ENCODE measurements at places on chromosomes 2 and 18.

GRCh38 chr2:16406496-16407289, 258.9 kb downstream of the CYRIA start:
- no peak for DNase-seq

GRCh38 chr2:235733761-235734160, 239.9 kb downstream of the AGAP1 start:
- no peak for DNase-seq

DNA sequence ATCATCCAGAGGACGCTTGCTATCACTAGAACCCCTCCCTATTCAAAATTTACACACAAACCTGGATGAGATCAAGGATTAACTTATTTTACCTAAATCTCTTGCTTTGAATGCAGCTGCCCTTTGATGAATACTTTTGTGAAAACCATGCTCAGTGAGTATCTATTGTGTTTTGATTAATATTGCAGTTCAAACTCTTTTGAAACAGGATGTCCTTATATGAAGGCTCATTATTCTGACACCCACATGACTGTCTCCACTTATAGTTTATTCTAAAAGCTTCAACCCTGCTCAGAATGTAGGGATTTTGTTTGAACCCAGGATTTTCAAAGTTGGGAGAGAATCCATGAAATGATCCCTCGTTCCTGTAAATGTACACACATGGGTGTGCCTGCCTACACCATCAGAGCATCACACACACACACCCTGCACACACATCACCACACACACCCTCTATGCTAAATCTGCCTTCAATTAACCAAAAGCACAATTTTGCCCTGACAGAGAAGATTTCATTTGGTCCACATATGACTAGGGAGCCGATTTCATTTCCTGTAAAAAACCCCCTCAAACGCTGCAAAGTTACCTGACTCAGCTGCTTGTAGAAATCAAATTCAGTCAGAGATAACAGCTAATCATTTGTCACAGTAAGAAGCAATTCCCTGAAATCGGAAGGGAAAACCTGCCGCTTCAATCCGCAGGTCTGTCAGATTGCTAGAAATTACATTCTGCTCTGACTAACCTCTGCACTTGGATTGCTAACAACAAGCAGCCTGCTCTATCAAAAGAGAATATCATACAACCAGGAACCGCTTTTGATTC, 65.2 kb downstream of the ZEB2 start:
- no peak for DNase-seq

- DNase-seq: no peak
These were observed 628.6 kb downstream of the CCDC85A start for GRCh38 chr2:56812432-56812831.

DNA sequence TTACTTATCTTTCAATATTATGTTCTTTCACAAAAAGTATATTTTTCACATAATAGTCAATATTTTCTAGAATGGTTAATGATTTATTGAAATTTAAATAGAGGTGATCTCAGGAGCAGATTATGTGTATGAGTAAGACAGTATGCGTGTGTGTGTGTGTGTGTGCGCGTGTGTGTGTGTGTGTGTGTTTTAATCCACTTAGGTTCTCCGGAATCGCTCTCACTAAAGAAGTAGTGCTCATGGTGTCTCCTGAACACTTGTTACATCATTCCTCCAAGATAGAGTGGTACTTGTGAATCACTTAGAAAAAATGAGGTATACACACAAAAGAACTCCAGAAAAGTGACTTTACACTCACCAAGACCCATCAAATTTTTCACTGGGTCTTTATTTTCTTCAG, 91.0 kb upstream of the KCNH7 start:
- DNase-seq: no peak

- DNase-seq: no peak
These were observed 381.4 kb downstream of the TNS1 start for GRCh38 chr2:217621391-217621801.

DNA sequence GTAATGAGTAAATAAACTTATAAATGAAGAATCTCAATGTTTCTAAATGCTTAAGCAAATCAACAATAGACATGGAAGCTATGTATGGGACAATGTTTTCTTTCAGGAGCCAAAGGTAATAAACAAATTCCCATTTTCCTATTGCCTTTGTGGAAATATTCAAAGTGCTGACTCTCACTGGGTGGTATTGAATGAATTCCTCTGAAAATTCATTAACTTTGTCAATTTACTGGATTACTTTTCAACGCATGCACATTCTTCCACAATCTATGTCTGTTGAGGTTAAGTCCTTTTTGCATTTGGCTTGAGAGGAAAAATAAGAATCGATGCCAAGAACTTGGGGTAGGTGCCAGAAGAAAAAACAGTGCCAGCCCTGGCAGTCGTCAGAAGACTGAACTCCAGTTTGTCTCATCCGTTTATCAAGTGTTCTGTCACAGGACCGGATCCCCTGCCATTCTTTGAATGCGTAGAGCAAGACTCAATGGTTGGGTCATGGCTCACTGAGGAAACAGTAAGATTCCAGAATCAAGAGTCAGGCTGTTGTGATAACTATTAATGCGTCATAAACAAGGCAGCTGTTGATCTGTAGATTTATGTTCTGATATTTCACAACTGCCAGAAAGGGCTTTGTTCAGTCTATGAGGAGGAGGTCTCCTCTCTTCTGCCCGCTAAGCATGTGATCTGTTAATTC, 133.3 kb downstream of the GFPT1 start:
- DNase-seq: no peak
